ENCODE measurements at places on chromosomes 13 and 19. TPM values are rescaled to one million over a fixed set of nuclear protein-coding genes. Genes with fewer than 3 reads are reported as not detected.

The STOML3 gene
- total RNA-seq = not detected

The CYP4F2 gene
- total RNA-seq = not detected

The HNRNPM gene
- total RNA-seq = 103 TPM

The ZNF382 gene
- total RNA-seq = 2.1 TPM

The PDX1 gene
- total RNA-seq = not detected

The GRIK5 gene
- not detected for total RNA-seq

The C19orf67 gene
- not detected for total RNA-seq

The PLK5 gene
- not detected for total RNA-seq

The TIMM44 gene
- 60.7 TPM for total RNA-seq

The CXCL17 gene
- not detected for total RNA-seq

The CASP14 gene
- not detected for total RNA-seq
